Smooth muscle cell of trachea (primary cell): ENCODE measurements at places on chromosomes 2 and 18. TPM values are rescaled to one million over a fixed set of nuclear protein-coding genes. Genes with fewer than 3 reads are reported as not detected.

The SULT1C4 gene
- total RNA-seq: under 0.01 TPM in 1 of 2 replicates, not detected in the other

The TFPI gene
- 135 and 159 TPM in 2 replicates for total RNA-seq

The LINC00305 gene
- total RNA-seq: not detected in 2 replicates

The ANKRD30B gene
- total RNA-seq: 0.15 and 0.50 TPM in 2 replicates

The COA5 gene
- 25.5 and 28.8 TPM in 2 replicates for total RNA-seq

The ASAP2 gene
- 26.0 and 33.3 TPM in 2 replicates for total RNA-seq

The FRZB gene
- total RNA-seq: 0.17 and 0.44 TPM in 2 replicates

The CYP27C1 gene
- total RNA-seq: under 0.01 TPM in 1 of 2 replicates, not detected in the other

The CHRNA1 gene
- total RNA-seq: not detected in 2 replicates

The POU3F3 gene
- total RNA-seq: not detected in 2 replicates

The RESP18 gene
- not detected in 2 replicates for total RNA-seq

The RTKN gene
- 22.3 and 24.0 TPM in 2 replicates for total RNA-seq

The ZAP70 gene
- not detected in 2 replicates for total RNA-seq

The RAPH1 gene
- 19.0 and 19.2 TPM in 2 replicates for total RNA-seq

The RTP5 gene
- not detected in 2 replicates for total RNA-seq

The COL3A1 gene
- 2,358 and 3,379 TPM in 2 replicates for total RNA-seq

The SCN3A gene
- total RNA-seq: 0.50 and 1.3 TPM in 2 replicates

The PCARE gene
- not detected in 2 replicates for total RNA-seq

The TMX3 gene
- 85.3 and 132 TPM in 2 replicates for total RNA-seq

The ARPC2 gene
- total RNA-seq: 224 and 365 TPM in 2 replicates

The LTBP1 gene
- 492 and 645 TPM in 2 replicates for total RNA-seq

The FTCDNL1 gene
- total RNA-seq: 3.3 and 4.5 TPM in 2 replicates

The DSG4 gene
- total RNA-seq: not detected in 2 replicates

The TUBB8B gene
- not detected in 2 replicates for total RNA-seq

The ANKRD62 gene
- not detected in 2 replicates for total RNA-seq

The AGXT gene
- not detected in 2 replicates for total RNA-seq

The FEV gene
- total RNA-seq: under 0.01 TPM in 1 of 2 replicates, not detected in the other

The TCF23 gene
- not detected in 2 replicates for total RNA-seq

The TMEM247 gene
- total RNA-seq: not detected in 2 replicates

The UGP2 gene
- total RNA-seq: 131 and 166 TPM in 2 replicates

The RGPD3 gene
- 0.29 and 0.33 TPM in 2 replicates for total RNA-seq
